Cardiac septum (tissue), 1 donor: ENCODE measurements at places on chromosomes 4 and X.

GRCh38 chrX:154526901-154527675, 11.1 kb upstream of the FAM3A start:
- no peak for DNase-seq

DNA sequence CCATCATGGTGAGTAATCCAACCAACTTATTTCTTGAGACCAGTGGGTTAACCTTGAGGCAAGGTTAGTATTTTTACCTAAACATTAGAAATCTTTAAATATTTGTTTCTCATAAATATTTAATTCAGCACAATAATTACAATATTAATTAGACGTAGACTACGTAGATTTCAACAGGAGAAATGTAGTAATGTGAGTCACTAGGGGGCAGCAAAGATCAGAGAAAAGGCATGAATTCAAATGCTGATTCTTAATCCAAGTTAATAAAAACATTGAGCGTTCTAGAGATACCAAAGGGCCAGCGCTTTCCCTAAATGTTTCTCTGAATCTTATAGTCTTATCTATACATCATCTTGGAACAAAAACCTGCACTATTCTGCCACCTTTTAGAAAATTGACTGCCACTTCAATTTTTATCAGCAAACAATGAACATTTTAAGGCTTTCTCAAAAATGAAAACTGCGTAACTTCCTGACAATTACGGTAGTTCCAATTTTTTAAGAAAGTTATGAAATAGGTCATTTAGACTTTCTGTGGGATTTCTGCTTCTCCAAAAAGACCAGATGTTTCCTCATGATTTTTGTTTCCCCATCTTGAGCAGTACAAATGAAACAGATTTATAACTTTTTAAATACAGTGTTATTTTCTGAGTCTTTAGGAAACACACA, 180.7 kb downstream of the GASK1B start:
- no peak for DNase-seq

- DNase-seq = no peak
Observed at GRCh38 chr4:152937336-152938236, 1.5 kb downstream of the FHDC1 start.

DNA sequence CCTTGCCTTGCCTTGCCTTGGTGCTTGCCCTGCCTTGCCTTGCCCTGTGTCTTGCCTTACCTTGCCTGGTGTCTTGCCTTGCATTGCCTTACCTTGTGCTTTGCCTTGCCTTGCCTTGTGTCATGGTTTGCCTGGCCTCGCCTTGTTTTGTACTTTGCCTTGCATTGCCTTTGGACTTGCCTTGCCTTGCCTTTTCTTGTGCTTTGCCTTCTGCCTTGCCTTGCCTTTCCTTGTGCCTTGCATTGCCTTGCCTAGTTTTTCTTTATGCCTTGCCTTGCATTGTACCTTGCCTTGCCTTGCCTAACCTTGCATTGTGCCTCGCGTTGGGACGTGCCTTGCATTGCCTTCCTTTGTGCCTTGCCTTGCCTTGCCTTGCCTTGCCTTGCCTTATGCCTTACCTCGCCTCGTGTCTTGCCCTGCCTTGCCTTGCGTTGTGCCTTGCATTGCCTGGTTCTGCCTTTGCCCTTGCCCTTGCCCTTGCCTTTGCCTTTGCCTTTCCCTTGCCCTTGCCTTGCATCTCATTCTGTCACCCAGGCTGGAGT, 82.8 kb downstream of the TAB3 start:
- no peak for DNase-seq

DNA sequence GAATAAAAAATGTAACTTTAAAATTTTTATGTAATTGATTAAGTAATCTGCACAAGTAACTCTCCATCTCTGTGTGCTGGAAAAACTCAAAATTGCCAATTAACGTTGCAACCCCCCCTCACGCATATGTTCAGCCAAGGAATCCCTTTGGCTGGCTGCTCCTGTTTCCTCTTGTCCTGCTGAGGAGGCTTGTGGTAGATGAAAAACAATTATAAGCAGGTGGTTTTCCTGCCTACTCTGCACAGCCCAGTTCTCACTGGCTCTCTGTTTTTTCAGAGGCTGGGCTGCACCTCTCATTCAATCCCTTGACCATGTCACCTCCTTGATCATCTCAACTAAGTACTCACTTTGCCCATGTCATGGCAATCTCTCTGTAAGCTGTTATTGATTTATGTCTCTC, 1068.4 kb downstream of the ARAP2 start:
- DNase-seq = no peak

DNA sequence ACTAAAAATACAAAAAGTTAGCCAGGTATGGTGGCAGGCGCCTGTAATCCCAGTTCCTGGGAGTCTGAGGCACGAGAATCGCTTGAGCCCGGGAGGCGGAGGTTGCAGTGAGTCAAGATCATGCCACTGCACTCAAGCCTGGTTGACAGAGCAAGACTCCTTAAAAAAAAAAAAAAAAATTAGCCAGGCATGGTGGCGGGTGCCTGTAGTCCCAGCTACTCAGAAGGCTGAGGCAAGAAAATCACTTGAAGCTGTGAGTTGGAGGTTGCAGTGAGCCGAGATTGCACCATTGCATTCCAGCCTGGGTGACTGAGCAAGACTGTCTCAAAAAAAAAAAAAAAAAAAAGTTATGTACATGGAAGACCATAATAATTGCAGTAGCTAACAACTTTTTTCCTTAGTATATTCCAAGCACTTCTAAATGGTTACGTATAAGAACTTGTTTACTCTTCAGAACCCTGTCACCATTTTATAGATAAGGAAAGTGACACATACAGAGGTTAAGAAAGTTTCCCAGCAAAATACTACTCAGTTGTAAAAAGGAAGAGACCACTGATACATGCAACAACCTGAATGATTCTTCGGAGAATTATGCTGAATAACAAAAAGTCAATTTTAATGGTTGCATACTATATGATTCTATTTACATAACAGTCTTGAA, 24.5 kb downstream of the RUFY3 start:
- DNase-seq = no peak

DNA sequence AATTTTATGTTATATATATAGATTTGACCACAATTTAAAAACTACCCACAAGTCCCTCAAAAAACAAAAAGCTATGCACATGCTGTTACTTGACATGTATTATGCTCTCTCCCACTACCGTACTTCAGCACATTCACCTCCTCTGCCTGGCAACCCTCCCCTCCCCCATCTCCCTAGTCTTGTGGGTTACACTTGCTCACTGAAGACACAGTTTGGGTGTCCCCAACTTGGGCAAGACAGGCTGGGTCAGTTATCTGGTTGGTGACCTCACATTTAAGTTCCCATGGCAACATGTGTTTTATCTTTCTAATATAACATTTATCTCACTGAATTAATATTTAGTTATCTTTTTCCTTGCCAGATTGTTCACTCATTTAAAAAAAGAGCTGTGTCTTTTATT, 32.7 kb downstream of the SEC24D start:
- DNase-seq = no peak

DNA sequence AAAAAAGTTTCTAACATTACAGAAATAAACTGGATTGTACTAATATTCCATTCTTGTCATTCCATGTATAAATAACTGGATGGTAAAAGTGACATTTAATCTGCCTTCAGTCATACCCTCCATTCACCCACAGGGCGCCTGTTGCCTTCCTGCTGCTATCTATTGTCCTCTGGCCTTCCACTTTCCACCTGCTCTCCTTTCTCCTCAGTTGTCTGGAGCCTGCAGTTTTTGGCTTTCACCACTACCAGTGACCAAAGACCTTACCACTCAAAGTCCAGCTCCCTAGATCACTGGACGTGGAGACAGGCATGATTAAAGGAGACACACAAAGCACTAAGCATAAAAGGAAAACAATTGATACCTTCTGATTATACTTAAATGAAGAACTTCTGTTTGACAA, 46.2 kb upstream of the NHS start:
- DNase-seq = no peak

DNA sequence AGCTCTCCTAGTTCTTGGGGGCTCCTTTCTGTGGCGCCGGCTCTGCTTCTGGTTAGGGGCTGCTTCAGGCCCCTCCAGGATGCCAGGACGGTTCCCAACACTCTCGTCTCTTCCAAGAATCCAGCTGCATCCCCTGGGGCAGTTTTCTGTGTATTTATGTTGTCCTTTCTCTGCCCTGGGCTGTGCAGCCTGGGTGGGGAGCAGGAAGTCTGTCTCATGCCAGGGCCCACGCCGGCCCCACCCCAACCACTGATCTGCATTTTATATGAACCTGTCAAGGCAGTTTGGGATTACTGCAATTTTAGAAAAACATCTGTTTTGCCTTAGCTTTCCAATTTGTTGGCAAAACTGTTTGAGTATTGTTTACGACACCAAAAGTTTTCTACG, 14.6 kb downstream of the CTBP1 start:
- DNase-seq = no peak

- no peak for DNase-seq
Observed at GRCh38 chr4:81903212-81903611, 431.5 kb upstream of the RASGEF1B start.

DNA sequence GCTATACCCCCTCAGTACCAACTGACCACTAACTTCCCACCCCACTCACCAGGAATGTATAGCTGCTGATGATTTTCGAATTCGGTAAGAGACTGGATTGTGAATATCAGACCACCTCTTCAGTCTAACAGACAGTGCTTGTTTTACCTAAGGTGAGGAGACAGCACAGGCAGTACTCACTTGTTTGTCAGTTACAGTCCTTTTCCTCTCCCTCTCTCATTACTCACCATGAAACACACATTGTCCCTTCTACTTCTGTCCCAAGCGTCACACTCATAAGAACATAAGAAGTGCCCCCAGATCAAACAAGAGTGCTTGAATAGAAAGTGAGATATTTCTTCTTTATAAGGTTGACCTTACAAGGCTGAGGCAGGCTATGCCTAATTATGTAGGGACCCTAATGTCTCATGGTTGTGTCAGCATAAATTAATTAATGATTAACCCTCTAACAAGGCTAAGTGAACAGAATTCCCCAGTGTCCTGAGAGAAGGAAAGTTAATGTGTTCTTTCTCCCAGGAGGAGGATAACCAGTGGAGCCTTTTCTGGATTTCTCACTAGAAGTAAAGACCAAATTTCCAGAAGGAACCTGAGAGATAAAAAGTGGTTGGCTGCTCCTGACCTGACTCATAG, 32.2 kb downstream of the ZCCHC12 start:
- DNase-seq = no peak

DNA sequence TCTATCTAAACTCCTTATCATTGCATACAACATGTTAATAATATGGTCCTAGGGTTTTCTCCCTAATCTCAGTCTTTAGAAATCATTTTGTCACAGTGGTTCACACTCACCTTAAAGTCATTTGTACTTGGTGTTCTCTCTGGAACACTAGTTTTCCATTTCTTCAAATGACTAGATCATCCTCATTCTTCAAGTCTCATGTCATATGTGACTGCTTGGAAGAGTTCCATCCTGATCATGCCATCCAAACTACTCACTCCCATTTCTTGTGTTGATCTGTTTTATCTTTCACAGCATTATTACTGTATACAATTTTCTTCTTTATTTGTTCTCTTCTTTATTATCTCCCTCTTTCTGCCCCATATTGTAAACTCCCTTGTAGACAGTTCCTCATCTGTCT, 66.5 kb downstream of the HTR2C start:
- DNase-seq = no peak

DNA sequence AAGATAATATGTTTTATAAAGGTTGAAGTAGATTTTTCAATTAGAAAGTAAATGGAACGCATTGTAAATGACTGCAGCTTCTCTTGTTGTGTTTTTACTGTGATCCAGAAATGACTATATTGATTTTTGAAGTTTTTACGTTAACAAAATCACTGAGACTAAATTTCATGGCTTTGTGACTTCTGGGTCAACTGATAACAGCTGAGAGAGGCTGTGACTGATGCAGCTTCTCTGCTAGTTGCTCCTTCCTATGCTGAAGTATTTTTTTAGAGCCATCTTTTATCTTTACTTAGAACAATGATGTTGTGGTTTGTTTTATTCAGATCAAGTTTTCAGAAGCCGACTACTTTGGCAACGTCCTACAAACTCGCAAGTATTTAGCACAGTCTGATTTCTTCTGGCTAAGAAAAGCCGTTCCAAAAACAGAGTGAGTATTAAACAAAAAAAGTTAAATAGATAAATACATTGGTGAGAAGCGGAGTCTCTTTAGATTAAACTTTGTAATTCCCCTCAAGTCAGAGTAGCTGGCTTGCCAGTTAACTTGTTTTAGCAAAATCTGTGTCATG, 94.7 kb upstream of the CBLL2 start:
- DNase-seq = no peak

- no peak for DNase-seq
Observed at GRCh38 chr4:168998596-168998995, 11.5 kb downstream of the CBR4 start.

DNA sequence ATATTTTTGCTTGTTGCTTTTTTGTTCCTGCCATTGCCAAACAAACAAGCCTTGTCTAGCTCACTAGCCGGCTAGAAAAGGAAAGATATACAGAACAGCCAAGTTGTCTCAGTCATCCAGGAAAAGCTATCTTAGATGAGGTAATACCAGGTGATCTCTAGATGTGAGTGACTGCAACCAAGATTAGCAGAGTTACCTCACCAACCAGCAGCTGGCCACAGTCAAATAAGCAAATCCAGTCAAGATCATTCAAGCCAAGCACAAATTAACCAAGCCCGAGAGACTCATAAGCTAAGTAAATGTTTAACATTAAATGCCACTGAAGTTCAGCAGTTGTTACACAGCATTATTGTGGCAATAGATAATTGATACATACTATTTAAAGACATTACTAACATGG, 108.6 kb downstream of the CENPC start:
- DNase-seq = no peak

DNA sequence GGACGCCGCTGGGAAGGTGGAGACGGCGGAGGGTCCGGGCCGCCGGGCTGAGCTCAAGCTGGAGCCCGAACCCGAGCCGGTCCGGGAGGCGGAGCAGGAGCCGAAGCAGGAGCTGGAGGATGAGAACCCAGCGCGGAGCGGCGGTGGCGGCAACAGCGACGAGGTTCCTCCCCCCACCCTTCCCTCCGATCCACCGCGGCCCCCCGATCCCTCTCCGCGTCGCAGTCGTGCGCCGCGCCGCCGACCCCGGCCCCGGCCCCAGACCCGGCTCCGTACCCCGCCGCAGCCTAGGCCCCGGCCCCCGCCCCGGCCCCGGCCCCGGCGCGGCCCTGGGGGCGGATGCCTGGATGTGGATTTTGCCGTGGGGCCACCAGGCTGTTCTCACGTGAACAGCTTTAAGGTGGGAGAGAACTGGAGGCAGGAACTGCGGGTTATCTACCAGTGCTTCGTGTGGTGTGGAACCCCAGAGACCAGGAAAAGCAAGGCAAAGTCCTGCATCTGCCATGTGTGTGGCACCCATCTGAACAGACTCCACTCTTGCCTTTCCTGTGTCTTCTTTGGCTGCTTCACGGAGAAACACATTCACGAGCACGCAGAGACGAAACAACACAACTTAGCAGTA, 483 bp downstream of the USP27X start:
- DNase-seq = no peak

GRCh38 chr4:138996090-138996489, 19.5 kb upstream of the NOCT start:
- no peak for DNase-seq

DNA sequence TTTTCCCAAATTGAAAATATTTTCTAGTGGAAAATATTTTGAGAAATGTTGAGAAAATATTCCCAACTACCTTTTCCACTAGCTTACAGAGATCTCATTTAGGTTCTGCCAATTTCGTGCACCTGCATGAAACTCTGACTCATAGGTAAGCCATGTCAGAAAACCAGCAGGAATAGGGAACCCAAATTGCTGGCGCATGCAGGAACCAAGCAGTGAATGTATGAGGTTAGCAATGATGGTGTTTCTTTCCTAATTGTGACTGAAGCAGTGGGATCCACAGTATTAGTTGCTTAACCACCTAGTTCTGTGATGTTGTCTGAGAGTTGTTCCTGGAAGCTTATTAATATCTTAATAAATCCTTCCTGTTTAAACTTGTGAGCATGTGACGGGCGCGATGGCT, 381.0 kb upstream of the TRAM1L1 start:
- no peak for DNase-seq

- no peak for DNase-seq
Observed at GRCh38 chrX:126836186-126836585, 16.7 kb downstream of the PRR32 start.
